IPS-NIHi11 (cell line): ENCODE measurements at places on chromosomes 4 and X.

DNA sequence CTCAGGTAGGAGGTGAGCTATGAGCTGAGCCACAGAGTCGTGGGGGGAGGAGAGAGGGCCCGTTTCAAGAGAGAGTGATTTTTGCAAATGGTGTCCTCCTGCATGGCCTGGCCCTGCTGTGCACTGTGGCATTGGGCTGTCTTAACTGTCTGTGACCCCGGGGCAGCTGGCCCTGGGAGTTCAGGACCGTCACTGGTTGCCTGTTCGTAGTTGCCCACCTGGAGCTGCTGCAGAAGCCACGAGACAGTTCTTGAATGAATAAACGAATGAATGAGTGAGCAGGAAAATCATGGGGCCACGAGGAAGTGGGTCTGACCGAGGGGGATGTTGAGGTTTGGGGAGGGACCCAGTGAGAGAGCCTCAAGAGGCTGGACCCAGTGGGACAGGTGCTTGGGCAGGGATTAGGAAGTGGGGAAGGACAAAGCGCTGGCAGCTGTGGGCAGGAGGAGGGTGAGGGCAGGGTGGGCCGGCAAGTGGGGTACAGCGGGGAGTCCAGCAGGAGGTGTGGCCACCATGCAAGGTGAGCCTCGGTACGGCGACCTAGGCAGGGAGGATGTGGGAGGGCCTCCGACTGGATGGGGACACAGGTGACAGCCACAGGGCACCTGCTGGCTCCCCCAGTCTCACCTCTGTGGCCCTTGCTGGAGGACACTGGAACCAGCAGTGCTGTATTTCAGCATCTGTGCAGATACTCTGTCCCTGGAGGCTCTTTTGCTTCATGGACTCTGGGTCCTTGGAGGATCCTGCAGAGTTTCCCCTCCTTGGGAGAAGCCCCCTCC, 10.2 kb downstream of the RGS12 start:
- DNase-seq: no peak

DNA sequence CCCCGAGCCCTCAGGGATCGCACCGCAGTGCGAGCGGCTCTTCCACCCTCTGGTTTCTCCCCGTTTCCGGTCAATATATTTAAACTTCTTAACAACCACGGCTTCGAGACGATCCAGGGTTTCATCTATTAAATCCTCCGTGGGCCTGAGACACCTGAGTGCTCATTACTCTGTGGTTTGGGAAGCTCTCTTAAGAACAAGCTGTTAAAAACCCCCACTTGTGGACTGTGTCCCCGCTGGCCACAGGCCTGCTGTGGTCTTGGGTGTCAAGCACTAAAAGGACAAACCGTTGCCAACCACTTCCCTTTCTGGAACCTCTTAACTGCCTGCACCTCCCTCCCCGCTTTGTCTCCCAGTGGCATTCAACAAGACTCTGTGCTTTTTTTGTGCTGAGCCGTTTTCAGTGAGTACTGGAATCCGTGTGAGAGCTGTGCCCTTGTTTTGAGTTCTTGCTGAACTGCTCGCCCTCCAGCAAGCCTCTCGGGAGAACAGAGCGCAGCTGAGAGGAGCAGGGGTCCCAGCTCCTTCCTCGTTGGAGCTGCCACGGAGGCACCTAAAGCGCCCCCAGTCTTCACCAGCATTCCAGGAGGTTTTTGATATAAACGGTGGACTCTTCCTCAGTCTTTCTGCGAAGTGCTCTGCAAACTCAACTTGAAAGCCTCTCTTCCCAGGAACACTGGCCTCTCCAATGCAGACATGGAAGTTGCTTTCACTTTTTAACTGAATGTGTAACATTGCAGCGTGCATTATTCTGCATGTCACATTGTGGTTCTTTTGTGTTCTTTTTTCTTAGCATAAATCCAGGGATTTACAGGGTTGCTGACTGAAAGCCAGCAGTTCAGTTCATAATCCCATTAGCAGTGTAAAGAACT, 691 bp upstream of the IGFBP7 start:
- DNase-seq: peak; percentile 44

DNA sequence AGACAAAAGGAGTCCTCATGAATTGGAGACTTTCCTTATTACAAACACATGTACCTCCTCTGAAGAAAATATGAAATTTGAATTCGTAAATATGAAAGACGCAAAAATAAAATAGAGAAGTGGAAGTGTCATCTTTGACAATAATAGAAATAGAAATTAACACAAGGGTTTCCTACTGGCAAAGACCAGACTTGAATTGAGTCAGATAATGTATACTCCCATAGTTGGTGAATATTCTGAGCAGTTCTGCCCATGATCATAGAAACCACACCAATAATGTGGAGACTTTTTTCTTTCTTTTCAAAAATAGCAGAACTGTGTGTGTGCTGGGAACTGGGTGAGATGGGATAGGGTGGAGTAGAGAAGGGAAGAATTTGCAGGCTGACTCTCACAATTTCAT, 277.7 kb upstream of the TET2 start:
- no peak for DNase-seq

DNA sequence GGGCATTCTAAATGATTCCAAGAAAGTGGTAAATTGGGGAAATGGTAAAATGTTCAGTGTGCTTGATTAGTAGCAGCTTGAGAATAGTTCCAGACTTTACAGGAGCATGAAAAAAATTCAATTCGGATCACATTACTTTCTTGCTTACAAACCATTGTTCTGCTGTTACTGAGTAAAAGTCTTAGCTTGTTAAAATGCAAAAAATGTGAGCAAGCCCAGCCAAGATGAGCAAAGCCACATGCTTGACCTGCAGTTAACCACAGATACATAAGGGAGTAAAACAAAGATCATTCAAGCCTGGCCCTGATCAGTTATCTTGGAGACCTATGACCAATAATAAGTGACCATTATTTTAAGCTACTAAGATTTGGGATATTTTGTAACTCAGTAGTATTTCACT, 562.9 kb upstream of the MAGEB2 start:
- DNase-seq: no peak

DNA sequence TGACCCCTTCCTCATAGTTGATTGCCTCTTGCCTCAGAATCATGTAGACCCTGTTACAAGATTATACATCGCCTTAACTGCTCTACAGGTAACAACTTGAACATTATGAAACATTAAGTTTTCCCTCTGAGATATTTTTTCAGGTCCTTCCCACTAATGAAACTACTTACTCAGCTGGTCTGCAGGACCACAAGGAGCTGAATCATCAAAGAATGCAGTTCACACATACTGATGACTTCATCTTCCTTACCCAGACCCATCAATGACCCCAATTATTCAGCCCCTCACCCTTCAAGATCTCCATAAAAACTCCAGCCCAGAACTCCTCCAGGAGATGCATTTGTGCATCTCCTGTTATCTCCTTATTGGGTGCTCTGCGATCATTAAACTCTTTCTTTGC, 720.9 kb downstream of the RAPGEF2 start:
- DNase-seq: no peak

- no peak for DNase-seq
Measured at GRCh38 chr4:80814266-80814665, 216.2 kb upstream of the BMP3 start.
